Epithelial cell of proximal tubule (primary cell): ENCODE measurements at places on chromosomes 7 and 10.

DNA sequence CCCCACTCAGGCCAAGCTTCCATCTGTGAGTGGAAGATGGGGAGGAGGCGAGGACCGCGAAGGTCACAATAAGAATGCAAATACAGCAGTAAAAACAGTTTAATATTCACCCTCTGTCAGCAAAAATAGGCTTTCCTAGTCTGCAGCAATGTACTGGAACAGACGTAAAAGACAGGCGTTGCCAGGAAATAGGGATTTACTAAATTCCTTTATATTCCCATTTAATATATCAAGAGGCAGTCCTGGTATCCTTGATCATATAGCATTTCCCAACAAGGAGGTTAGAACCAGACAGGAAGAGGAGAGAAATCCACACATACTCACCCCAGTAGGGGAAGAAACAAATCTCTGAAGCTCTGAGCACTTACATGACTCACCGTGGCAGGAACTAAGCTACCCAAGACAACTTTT is 1054.9 kb upstream of the C7orf33 start:
- no peak for DNase-seq

DNA sequence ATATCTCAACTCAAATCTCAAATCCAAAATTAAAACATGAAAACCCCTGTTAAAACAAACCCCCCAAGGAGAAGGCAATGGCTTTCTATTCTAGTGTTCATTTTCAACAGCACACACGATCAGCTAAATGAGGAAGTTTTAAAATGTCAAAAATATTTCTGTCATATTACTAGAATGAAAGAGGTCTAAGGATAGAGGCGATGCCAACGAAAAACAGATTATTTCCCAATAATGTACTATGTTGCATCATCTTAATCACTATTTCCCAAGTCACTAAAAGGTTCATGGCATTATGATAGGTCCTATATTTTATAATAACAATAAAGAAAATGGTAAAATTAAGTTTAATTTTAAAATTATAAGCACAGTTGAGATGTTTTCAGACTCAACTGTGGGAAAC is 10.1 kb downstream of the CNOT4 start:
- DNase-seq = no peak

DNA sequence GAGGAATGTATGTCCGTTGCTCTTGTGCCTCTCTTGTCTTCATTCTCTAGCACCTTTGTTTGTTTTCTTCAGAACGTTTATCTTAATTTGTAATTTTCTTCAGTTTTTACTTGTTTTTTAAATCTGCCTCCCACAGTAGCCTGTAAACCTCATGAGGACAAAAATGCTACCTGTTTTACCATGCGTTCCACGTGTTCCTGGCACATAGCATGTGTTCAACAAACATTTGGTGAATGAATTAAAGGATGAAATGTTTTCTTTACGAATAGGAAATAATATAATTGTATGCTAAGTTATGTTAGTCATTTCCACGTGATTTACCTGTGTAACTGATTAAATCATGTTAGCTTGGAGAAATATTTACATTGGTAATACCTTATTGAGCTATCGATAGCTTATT is 2.2 kb downstream of the RBM33 start:
- no peak for DNase-seq

- no peak for DNase-seq
Observed at GRCh38 chr7:44176486-44176885, 12.8 kb downstream of the GCK start.

DNA sequence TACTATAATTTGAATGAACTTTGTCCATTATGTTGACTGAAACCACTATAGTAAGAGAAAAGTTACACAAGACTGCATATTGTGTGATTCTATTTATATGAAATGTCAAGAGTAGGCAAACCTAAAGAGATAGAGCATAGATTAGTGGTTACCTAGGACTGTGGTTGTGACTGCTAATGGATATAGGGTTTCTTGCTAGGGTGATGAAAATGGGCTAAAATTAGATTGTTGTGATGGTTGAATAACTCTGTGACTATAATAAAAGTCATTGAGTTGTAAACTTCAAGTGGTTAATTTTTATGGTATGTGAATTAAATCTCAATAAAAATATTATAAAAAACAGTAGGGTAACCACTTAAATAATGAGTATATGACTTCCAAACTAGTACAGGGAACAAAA is 142.9 kb upstream of the AHR start:
- no peak for DNase-seq

DNA sequence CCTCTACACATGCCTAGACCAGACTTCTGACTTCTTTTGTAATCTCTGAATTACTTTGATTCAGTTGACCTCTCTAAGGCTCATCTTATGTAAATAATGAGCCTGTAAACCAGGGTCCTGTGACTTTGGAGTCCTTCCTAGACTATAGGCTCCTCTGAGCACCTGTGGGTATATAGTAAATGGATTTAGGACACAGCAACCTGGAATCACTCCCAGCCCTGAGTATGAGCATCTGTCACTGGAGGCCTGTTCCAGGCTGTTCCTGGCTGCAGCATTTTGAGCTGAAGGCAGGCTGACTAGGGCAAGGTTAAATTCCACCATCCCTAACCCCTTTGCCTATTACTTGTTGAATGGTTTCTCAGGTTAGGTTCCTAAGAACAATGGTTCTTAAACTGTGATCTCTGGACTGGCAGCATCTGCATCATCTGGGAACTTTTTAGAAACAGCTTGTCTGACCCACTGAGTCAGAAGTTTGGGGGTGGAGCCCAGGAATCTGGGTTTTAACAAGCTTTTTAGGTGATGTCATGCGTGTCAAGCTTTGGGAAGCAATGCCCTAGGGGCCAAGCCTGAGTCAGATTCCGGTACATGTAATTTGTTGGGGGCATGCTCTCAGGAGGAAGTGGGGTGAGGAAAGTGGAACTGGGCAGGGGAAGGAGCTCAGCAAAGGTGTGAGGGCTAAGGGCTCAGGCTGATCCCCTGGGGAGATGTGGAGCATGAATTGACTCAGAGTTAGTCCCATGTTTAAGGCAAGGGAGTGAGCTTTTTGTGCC is 28.2 kb downstream of the MINDY4 start:
- peak; percentile 58 for DNase-seq
